Activated T-helper 1 cell treated with anti-CD3 and anti-CD28 coated beads, Interleukin-12 subunit alpha, Interleukin-12 subunit beta, Interleukin-2, Interleukin-4 antibody, amounts not matched to agents 30 ng/mL and 10 ng/mL and 1 ng/mL, durations not matched to agents 14 hours and 24 hours and 36 hours (primary cell): ENCODE measurements at places on chromosomes 11 and 22. TPM values are rescaled to one million over a fixed set of nuclear protein-coding genes. Genes with fewer than 3 reads are reported as not detected.

DNA sequence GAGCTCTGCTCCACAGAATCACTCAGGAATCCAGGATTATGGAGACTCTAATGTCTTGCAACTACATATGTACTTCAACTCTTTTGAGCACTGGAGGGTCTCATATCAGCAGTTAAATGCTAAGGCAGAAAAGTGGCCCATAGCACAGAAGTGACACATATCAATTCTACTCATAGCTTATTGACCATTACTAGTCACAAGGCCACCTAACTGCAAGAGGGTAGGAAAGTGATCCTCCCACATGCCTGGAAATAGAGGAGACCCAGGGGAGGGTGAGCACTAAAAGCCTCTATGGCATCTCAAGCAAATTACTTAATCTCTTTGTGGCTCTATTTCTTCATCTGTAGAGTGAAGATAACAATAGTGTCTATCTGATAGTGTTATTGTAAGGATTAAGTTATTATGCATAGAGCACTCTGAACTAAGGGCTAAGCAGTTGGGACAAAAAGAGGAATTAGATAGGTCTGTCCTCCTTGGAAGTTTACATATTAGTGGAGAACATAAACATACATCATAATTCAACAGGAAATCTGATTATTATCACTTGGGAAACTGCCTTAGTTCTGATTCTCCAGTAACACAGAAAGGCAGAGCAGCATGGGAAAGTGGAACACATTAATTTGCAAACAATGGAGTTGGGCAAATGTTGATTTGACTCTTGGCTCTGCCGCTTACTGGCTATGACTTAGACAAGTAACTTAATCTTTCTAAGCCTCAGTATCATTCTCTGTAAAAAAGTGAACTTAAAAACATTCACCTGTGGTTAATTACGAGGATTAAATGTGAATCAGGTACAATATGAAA lies 25.1 kb upstream of the USP47 start:
- no peak for DNase-seq

DNA sequence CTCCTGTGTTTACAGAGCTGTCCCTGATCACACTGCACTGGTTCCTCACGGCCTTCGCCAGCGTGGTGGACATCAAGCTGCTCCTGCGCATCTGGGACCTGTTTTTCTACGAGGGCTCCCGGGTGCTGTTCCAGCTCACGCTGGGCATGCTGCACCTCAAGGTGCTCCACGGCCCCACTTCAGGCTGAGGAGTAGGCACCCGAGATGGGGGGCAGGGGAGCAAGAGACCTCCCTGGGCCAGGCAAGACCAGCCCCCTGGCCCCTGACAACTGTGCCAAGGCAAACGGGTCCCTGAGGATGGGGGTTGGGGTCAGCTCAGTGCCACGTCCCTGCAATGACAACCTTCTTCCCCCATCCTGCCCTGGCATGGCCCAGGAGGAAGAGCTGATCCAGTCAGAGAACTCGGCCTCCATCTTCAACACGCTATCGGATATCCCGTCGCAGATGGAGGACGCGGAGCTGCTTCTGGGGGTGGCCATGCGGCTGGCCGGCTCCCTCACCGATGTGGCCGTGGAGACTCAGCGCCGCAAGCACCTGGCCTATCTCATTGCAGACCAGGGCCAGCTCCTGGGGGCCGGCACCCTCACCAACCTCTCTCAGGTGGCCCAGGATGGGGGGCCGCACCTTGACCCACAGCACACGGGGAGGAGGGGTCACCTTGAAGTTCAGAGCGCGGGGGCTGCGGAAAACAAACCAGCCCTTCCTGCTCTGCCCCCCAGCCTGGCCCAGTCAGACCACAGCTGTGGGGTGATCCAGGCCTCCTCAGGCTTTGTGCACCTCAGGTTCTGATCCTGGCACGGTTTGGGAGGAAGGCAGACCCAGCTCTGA lies 35.9 kb downstream of the SGSM3 start:
- DNase-seq = no peak

- no peak for DNase-seq
These were observed 3.3 kb downstream of the PHOX2A start for GRCh38 chr11:72240461-72241290.

GRCh38 chr22:23045461-23045860 lies 24.9 kb upstream of the GNAZ start:
- DNase-seq = no peak

GRCh38 chr11:34512840-34513681 lies 533 bp downstream of the ELF5 start:
- DNase-seq = peak; percentile 16

DNA sequence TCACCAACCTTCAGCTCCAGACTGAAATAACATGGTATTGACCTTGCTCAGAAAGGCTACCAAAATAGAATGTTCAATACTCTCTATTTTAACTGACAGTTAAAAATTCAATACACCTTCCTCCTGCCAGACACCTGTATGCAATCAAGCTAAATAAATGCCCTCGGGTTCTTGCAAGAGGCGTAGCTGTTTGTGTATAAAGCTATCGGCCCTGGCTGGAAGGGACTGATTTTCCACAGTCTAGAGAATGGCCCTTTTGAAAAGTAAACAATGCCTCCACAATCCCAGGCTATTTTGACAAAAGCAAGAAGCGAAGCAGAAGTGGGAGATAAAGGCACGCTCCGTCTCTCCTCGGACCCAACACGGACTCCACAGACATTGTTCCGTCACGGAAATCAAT lies 791.2 kb downstream of the BRD1 start:
- no peak for DNase-seq

INS gene
- total RNA-seq = not detected in 2 replicates

IL17REL gene
- 0.05 TPM in 1 of 2 replicates, not detected in the other for total RNA-seq

CDC45 gene
- total RNA-seq = 104 and 116 TPM in 2 replicates
